ENCODE measurements at places on chromosomes 4 and X. TPM values are rescaled to one million over a fixed set of nuclear protein-coding genes. Genes with fewer than 3 reads are reported as not detected.

DNA sequence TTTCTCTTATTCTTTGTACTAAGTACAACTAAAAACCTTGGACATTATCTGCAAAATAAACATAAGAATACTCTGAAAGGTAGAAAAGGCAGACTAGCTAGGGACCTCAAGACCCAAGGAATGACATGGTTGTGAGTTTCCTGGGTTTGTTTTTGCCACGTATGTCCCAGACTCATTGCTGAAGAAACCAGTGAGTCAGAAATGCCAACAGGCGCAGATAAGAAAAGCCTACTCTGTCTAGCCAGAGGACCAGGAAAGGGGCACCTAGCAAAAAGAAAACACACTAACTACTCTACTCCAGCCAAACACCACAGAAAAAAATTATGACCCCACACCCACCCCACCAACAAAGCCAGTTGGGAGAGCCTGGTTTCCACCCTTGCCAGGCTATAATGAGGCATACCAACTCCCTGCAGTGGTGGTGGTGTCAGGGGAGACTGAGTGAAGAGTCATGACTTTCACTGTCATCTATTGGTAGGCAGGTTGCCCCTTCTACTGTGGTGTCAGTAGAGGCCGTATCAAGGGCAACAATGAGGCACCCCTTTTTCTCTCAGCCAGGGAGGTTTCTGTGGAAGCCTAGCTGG is 10.9 kb downstream of the MTMR1 start:
- DNase-seq: no peak

- DNase-seq: peak; percentile 11
These were observed 1.6 kb upstream of the WWC2 start for GRCh38 chr4:183097231-183098018.

Gene PPM1K
- total RNA-seq: 9.4 TPM

Gene DGAT2L6
- total RNA-seq: not detected

Gene ASMT
- total RNA-seq: not detected

GRCh38 chr4:162675661-162676060 is 491.0 kb downstream of the NAF1 start:
- no peak for DNase-seq

GRCh38 chr4:119097282-119097900 is 38.2 kb upstream of the MYOZ2 start:
- no peak for DNase-seq

GRCh38 chrX:11781734-11782370 is 23.8 kb downstream of the MSL3 start:
- no peak for DNase-seq

Gene DYNLT3
- total RNA-seq: 23.6 TPM

Gene CTAG1A
- not detected for total RNA-seq

Gene LONRF3
- total RNA-seq: 13.1 TPM

GRCh38 chr4:107740950-107741701 is 21.1 kb upstream of the PAPSS1 start:
- DNase-seq: peak; percentile 21

DNA sequence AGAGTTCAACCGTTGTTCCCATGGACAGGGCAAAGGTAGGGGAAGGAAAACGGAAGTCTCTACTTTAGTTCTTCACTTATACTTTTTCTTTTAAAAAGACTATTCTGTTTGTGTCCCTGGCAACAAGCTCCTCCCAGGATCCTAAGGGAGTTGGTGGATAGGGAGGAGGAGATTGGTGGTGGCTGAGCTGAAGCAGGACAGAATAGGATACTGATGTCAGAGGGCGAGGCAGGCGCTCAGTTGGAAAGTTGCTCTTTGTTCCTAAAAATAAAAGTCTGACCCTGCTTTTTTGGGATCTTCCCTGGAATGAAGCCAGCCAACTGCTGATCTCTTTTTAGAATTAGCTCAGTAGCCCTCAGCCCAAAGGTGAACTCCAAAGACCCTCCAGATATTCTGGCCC is 104.7 kb downstream of the MGST2 start:
- no peak for DNase-seq

GRCh38 chr4:76830612-76830963 is 67.4 kb downstream of the SOWAHB start:
- DNase-seq: no peak

Gene MAGEB2
- total RNA-seq: not detected

GRCh38 chr4:102858828-102859464 is 9.8 kb upstream of the CISD2 start:
- no peak for DNase-seq

Gene DCAF8L2
- total RNA-seq: not detected

Gene XPNPEP2
- total RNA-seq: 52.0 TPM

- DNase-seq: no peak
These were observed 50.9 kb upstream of the ADRA2C start for GRCh38 chr4:3715061-3715854.

DNA sequence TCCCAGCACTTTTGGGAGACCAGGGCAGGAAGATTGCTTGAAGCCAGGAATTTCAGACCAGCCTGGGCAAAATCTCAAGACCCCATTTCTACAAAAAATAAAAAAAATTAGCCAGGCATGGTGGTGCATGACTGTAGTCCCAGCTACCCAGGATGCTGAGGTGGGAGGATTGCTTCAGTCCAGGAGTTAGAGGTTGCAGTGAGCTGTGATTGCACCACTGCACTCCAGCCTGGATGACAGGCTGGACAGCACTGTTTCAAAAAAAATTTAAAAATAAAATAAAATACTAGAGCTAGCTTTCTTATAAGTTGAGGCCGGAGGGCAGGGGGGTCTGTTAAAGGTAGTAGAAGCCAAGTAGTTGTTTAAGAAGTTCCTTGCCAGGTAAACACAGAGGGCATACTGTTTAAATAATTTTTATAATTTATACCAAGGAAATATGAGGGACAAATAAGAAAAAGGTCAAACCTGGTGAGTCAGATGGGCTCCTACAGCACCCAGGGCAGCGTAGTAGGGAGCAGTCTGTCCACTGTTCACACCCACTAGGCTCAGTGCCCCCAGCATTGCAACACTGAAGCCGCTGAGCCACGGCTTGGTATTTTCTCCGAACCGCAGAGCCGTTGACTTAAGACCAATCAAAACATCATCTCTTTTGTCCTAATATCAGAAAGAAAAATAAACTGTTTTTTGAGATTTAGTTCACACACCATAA is 17.3 kb downstream of the COQ2 start:
- no peak for DNase-seq

DNA sequence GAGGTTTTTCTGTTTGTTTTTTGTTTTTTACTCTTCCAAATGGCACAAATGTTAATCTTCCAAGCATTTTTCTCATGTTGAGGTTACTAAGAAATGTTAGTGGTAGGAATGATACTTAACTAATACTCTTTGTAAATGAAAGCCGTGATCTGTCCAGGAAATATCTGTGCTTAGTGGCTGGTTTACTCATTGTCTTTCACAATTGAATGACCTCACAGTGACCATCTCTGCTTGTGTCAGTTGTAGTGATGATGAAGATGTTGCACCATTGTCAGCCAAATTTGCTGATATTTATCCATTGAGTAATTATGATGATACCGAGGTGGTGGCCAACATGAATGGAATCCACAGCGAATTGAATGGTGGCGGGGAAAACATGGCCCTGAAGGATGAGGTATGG is 93.5 kb downstream of the TNIP2 start:
- DNase-seq: no peak

GRCh38 chr4:81688085-81688484 is 216.4 kb upstream of the RASGEF1B start:
- no peak for DNase-seq

DNA sequence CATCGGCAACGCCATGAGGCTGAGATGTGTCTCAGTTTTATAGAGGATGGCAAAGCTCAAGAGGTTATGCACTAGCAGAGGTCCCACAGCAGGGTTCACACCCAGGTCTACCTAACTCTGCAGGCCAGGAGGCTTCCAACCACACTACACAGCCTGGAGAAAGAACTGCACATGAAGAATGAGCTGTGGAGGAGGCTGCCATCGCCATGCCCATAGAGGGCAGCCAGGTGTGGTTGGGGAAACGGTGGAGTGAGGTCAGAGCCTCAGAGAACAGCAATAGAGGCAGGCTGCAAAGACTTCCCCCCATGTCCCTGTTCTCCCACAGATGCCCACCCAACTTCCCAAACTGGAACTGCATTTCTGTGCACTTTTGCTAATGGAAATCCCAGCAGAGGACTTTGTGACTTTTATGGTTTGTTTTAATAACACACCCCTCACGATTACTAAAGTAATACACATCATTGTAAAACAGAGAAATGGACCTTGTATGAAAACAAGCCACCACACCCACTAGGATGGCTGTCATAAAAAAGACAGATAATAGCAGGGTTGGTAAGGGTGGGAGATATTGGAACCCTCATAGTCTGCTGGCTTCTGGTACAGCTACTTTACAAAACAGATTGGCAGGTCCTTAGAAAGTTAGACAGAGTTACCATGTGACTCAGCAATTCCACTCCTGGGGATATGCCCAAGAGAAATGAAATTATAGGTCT is 58.9 kb upstream of the PROM1 start:
- DNase-seq: peak; percentile 43

Gene GLUD2
- total RNA-seq: 1.2 TPM

GRCh38 chrX:37787423-37787869 is 7.6 kb downstream of the CYBB start:
- no peak for DNase-seq

Data from transverse colon (tissue), 4 donors.